ENCODE measurements at places on chromosomes 7 and 10.

DNA sequence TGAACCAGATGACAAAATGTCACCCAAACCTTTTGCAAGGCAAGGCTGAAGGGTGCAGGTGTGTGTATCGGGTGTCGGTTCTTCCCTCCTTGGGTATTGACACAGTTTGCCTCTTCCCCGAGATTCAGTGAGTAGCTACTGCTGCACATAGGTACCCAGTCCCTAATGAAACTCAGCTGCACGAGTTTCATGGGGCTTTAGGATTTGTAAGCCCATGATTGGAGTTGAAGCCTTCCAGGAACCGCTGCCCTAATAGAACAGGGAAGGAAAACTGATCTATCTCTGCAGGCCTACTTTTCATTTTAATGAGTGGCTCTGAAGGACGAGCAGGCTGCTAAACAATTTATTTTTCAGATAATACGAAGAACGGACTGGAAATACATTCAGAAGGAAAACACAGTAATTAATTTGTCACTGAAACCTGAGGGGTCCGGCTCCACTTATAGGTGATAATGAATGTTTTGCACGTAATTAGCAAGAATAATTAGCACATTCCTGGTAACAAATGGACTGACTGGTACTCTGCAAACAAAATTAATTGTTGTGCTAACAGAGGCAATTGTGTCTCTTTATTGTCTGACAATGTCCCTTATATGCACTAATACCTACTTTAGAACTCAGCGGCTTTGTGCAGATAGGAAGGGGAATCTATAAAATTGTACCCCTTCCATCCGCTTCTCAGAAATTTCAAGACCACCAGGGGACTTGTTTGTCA lies 49.6 kb upstream of the FZD8 start:
- DNase-seq = no peak

- no peak for DNase-seq
Observed at GRCh38 chr7:11005202-11005601, 31.5 kb downstream of the PHF14 start.

DNA sequence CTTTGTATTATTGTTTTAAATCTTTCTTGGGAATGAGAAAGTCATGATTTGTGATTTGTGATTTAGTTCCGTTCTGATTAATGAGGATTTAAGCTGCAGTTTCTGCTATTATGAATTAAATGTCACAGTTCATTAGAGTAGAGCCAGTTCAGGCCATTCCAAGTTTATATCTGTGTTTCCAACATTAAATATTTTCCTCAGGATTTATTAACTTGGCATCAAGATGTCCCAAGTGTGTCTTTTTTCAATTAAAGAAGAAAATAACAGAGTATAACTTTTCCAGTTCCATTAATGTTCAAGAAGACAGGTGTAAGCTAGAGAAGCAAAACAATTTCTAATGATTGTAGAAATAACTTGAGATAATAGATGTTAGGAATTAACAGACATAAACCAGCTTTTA lies 1183.2 kb upstream of the CELF2 start:
- no peak for DNase-seq

- no peak for DNase-seq
Observed at GRCh38 chr10:91798649-91799611, 704 bp downstream of the TNKS2 start.

DNA sequence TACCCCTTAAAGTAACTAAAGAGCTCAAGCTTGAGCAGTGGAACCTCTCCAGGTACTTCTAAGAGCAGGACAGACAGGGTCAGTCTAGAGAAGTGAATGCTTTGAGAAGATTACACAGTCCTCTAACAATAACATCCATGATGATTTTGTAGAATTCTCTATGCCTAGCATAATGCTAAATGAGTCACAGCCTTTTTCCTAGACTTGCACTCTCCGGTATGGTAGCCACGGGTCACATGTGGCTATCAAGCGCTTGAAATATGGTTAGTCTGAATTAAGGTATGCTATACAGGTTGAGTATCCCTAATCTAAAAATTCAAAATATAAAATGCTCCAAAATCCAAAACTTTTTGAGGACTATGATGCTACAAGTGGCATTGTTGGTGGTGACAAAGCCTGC lies 166.6 kb upstream of the MKLN1 start:
- DNase-seq = no peak

DNA sequence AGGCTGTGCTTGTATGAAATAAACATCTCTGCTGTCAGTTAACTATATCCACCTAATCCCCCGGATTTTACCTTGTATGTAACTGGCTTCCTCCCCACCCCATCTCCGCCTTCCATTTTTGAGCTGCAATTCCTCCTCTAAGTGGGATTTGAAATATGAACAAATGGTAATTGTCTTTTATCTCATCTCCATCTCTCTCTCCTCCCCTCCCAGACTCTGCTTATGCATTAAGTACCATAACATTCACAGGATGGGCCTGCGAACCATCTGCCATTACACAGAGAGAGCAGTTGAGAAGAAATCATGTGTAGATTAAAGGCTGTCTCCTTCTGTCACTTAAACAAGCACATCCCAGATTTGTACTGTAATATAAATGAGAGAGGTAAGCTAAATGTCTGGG lies 1169.9 kb downstream of the TYW1 start:
- DNase-seq = no peak

GRCh38 chr10:50576245-50576815 lies 47.4 kb downstream of the SGMS1 start:
- DNase-seq = no peak

Data from NCI-H446 (cell line).